CD8-positive, alpha-beta memory T cell (primary cell): ENCODE measurements at places on chromosomes 2 and 18.

DNA sequence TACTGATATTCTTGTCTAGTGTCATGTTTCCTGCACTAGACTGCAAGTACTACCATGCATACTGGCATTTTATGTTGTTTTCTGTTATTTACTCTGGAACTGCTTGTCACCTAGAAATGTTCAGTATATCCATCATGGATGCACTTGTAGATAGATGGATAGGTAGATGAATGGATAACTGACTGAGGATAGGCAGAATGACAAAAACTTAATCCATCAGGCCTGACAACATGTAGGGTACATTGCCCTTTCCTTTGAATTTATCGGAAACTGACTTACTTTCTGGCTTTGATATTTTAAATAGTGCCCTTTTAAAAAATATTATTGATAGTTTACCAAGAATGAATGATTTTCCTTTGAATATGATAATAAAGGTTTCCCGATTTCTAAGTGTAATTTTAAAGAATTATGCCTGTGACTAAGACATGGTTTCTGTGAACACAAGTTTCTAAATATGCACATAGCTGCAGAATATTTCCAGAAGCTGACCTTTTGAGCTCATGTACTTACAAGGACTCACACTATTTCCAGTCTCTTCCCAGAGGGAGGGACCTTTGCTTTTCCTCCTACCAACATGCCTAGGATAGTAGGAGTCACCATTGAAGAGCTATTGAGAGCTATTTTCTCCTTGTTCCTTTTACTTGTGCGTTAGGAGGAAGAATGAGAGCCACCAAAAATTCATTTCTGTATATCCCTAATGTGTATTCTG lies 81.3 kb downstream of the ANKRD12 start:
- DNase-seq = no peak

DNA sequence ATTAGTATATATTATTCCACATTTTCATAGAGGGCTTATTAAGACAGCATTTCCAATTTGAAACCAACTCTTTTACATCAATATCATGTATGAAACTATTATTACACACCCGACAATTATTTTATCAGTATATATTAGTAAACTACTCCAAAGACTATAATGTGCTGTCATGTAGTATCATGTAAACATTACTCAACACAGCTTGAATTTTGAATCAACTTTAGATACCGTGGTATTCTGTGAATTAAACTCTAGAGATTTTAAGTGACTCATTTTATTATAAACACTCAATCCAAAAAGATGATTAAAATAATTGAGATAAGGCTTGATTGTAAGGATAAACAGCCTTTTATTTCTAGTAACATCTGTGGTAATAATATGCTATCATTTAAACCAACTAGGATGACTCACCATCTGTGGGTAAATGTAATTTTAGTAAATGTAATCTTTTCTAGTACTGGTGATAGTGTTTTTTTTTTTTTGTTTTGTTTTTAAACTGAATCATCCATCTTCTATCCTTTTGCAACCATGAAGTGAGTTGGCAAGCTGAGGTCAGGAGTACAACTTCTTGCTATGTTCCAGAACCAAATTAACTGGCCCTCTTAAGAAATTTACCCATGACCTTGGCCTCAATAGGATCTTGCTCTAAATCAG lies 144.3 kb upstream of the SMAD7 start:
- DNase-seq = no peak

GRCh38 chr2:47264143-47264542 lies 109.0 kb upstream of the STPG4 start:
- DNase-seq = no peak

DNA sequence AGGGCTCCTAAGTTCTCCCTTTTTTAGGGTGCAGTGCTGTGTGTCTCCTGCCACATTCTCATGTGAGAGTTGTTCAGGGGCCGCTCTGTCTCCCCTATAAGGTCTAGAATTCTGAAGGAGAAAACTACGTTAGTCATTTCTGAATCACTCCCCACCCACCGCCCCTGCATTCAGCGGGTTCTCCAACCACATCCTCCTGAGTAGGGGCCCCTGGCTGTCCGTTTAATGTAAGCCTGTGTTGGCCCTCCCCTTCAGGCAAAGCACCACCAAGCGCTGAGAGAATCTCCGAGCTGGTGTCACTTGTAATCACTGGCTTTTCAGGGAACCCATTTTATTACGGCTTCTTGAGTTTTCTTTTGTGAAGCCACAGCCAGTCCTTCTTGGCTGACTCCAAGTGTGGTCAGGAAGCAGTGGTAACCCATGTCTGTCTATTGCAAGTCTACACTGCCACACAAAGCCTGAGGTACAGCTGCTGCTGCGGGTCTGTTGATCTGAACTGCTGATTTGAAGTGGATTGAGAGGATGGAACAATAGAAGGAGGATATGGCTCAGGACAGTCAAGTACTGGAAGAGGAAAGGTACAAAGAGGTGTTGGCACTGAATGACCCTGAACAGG lies 16.9 kb downstream of the LCT start:
- peak; percentile 10 for DNase-seq

DNA sequence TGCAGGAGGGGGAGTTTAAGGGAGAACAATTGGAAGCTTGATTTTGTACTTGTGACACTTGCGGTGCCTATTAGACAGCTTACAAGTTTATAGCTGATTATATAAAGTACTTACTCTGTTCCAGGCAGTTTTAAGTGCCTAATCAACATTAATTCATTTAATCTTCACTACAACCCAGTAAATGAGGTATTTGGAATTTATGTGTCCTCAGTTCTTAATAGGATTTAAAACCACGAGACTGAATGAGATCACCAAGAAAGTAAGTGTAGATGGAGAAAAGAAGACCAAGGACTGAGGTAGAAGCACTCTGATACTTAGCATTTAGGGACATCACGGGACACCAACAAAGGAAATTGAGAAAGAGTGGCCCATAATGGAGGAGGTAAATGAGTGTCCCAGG lies 49.8 kb downstream of the ZC3H15 start:
- DNase-seq = no peak

GRCh38 chr2:134537121-134537520 lies 181.7 kb downstream of the TMEM163 start:
- DNase-seq = no peak

GRCh38 chr2:192150166-192150565 lies 44.6 kb downstream of the TMEFF2 start:
- DNase-seq = no peak

DNA sequence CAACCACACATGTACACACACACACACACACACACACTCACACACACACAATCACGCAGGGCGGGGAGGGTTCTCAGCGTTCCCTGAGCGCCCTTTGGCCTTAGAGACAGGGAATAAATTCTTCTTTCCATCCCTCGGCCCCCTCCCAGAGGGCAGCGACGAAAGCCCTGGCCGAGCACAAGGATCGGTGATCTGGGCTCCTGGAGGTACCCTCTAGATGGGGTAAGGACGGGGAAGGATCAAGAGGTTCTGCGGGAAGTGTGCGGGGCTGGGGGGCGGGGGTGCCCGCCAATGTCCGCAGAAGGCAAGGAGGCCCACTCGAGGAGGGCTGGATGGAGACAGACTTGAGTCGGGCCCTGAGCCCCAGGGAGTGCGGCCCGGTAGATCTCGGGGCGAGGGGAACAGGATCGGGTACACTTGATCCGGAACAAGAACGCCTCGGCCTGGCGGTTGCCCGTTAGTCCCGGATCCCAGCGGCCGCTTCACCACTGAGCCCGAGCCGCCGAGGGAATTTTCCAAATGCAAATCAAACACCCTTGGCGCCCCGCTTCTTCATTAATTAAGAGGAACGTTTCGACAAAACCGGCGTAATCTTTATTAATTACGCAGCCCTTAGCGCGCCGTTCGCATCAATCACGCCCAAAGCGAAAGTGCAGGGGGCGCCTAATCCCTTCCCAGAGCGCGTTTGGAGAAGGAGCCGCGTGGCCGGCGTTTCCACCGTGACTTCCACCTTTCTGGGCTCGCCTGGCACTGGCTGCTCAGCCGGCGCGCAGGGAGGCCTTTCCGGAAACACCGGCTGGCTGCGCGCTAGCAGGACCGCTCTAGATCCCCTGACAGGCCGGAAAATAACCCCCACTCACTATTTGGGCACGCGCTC lies 7.0 kb upstream of the PAX3 start:
- no peak for DNase-seq

DNA sequence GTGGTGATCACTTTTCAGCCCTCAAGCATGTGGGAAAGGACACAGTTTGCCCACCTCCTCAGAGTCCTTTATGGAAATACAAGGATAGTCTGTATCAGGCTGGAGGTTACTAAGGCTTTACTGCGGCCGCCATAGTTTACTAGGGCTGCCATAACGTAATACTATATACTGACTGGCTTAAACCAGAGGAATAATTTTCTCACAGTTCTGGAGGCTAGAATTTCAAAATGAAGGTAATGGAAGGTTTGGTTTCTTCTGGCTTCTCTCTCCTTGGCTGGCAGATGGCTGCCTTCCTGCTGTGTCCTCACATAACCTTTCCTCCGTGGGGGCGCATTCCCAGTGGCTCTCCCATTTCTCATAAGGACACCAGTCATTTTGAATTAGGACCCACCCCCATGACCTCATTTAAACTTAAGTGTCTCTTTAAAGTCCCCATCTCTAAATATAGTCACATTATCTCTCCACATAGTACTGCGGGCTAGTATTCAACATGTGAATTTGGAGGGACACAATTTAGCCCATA lies 12.5 kb upstream of the ATIC start:
- DNase-seq = no peak
